NT2/D1 (cell line): ENCODE measurements at places on chromosomes 3 and 15.

DNA sequence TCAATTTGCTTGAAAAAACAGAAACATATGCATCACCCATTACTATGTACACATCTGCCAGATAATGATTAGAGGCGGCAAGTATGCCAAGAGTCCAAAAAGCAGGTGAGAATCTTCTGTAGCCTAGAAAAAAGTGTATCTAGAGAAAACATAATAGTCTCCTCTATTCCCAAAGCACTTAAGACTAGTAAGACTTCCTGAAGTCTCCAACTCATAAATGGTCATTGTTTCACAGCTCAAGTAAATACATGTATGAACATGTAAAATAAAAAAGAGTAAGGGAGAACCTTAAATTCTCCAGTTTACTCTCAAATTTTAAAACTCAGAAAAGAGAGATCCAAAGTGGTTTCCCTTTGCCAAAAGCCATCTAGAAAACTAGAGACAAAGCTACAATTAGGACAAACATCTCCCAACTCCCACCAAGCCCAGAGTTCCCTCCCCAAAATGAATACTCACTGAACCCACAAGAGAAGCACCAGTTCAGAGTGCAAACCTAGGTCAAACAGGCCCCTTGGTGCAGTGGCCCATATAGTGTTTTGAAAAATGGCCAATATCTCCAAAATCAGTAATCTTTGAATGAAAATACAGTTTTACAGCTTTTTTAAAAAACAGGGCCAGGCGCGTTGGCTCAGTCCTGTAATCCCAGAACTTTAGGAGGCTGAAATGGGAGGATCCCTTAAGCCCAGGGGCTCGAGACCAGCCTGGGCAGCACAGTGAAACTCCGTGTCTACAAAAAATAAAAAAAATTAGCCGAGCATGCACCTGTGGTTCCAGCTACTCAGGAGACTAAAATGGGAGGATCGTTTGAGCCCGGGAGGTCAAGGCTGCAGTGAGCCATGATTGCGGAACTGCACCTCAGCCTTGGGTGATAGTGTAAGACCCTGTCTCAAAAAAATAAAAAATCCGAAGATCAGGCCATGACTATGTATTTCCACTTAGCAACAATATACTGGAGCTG lies 11.0 kb upstream of the MAP4 start:
- no peak for DNase-seq

DNA sequence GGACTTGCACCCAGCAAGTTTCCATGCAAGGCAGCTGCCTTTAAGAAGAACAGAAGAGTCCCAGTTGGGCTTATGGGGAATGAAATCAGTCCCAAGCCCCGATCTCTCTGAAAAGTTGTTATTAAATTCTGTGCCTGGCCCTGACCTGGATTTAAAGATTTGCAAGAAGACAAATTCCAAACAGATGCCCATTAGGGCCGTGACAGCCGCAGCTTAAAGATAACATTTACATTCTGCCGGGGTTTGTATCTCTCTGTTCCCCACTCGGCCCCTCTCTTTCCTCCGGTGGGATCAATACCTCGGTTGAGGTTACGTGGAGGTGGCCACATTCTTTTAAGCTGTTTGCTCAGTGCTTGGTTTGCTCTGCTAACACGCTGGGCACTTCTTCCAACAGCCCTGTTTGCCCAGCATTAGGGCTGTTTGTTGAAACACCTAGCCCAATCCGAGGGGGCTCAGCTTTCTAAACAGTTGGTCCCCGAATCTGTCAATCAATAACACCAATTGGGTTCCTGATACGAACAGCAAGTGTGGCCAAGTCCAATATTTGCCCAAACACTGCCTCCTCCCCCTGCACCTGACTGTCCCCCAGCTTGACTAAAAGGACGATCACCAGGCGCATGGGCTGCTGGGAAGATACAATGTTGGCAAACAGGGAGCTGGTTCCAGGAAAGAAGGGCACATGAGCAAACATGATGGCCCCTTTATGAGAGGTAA lies 108.6 kb downstream of the RPLP1 start:
- no peak for DNase-seq

DNA sequence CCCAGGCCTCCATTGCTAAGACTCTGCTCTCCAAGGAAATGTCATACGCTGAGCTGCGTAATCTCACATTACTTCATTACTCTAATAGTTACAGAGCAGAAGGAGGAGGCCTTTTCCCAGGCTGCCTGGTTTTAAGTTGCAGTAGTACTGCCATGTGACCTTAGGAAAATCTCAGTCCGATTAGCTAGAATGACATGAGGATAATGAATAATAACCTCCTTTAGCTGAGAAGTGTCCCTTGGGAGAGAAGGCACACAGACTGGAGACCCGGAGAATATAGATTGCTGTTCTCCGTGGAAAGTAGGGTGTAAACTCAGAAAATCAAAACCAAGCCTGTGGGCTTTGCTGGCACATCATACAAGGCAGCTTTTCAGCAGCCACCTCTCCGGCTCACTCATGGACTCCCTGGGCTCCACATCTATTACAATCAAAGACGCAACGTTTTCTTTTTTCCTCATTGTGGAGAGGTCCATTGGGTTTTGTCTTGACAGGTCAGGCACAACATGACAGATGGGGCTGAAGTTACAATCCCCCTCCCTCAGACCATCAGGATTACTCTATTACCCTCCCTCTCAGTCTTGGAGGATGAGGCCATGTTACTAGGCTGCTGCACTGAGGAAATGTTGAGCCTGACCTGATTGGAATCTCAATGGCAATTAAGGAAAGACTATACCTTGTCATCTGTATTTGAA lies 134.8 kb upstream of the MB21D2 start:
- DNase-seq = no peak

- DNase-seq = no peak
These were observed 219.3 kb upstream of the TMCO5A start for GRCh38 chr15:37715101-37715500.

- no peak for DNase-seq
These were observed 299.5 kb upstream of the RASGRP1 start for GRCh38 chr15:38864122-38864521.

GRCh38 chr3:134296616-134297015 lies 46.0 kb upstream of the RYK start:
- DNase-seq = no peak

GRCh38 chr3:197343656-197344408 lies 45.4 kb upstream of the DLG1 start:
- DNase-seq = no peak

- DNase-seq = no peak
These were observed 1.8 kb downstream of the DIPK2A start for GRCh38 chr3:143973259-143974021.

- DNase-seq = no peak
These were observed 29.0 kb downstream of the CCR3 start for GRCh38 chr3:46271209-46271745.

DNA sequence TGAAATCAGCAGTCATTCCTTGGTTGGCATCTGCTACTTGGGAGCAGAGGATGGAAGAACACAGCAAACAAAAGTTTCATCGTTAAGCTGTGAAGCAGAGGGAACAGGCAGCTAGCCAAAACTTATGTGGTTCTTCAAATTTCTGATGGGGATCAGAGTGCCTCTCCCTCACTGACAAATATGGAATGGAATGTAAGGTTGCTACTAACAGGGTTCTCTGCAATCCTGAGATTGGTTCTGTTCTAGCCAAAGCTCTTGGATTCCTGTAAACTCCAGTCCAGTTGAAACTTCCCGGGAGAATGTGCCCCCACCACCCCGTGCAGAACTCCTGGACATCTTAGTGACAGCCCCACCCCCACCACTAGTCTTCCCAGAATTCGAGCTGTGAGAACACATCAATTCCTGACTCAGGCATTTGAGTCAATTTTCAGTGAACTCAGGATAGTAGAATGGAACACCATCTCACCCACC lies 55.9 kb upstream of the PHLDB2 start:
- no peak for DNase-seq

- DNase-seq = no peak
These were observed 720 bp upstream of the TNIK start for GRCh38 chr3:171460725-171461524.

DNA sequence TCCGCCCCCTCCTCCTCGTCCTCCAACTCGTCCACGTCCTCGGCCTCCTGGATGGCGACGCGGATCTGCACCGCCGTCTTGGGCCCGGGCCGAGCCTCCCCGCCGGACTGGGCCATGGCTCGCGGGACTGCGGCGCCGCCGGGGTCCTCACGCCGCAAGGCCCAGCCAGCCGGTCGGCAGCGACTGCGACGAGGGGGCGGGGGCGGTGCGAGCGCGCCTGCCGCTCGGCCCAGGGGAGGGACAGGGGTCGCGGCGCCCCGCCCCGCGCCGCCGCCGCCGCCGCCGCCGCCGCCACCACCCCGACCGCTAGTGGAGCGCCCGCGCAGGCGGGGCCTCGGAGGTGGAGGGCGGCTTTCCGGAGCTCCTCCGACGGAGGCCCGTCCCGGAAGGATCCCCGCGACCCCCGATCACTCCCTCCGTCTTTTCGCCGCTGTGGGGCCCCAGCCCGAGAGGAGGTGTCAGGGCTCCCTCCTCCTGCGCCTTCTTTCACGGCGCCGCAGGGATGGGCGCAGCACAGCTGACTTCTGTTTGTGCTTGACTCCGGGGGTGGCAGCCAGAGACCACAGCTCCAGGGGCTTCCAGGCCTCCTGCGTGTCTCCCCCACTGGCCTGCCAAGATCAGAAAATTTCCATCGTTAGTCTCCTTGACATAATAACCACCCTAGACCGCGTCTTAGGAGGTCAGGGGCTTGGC lies at the start of gene LARP6:
Gene LARP6 (minus strand): TSS at position 185 of the 693 bp plus-strand sequence. CDS start 69 bp downstream, at position 116.
- DNase-seq = peak; percentile 23

DNA sequence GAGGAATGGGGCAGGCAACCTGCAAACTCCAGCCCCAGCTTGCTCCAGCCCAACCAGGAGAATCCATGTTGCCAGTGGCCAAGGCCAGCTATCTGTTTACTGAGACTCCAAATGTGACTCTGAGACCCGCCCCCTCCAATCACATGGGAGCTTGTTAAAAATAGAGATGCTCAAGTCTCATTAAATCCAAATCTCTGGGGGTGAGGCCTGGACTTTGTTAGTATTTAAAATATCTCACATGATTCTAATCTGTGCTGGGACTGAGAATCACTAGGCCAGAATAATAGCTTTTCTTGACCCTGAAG lies 224.2 kb upstream of the TBL1XR1 start:
- no peak for DNase-seq

GRCh38 chr3:180142041-180142440 lies 105.3 kb upstream of the PEX5L start:
- DNase-seq = no peak

DNA sequence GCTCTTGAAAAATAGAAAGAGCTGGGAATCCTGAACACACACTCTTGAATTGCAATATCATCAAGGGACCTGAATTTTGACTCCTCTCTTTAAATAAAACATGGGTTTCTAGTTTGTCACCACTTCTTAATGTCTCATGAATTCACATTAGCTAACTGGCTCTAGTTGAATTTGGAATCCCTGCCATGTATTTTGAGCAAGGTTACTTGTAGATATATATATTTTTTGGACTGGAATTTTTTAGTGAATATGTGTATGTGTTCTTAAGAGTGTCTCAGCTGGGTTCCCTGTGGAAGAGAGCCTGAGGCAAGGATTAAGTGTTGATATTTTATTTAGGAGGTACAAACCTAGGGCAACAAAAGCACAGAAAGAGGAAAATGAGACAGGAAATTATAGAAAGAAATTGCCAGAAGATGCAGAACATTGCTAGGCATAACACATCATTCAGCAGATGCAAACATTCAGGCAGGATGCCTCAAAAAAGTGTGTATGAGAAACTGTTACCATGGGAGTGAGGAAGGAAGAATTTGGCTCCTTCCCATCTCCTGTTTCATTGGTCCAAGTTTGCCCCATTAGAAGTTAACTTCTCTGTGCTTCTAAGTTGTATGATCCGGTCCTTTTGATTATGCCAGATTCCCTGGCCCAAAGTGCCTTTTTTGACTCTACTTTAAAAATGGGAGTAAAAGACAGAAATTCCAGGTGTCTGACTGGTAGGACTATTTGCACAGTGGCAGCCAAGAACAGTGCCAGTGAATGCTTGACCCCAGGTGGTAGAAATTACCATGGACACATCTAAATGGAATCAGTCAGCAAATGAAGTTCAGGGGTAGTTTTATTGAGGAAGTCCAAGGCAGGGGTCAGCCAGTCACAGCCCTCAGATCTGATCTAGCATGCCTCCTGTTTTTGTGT lies 253.7 kb upstream of the TGFBR2 start:
- DNase-seq = no peak

GRCh38 chr3:72722930-72723726 lies 125.1 kb downstream of the SHQ1 start:
- no peak for DNase-seq

DNA sequence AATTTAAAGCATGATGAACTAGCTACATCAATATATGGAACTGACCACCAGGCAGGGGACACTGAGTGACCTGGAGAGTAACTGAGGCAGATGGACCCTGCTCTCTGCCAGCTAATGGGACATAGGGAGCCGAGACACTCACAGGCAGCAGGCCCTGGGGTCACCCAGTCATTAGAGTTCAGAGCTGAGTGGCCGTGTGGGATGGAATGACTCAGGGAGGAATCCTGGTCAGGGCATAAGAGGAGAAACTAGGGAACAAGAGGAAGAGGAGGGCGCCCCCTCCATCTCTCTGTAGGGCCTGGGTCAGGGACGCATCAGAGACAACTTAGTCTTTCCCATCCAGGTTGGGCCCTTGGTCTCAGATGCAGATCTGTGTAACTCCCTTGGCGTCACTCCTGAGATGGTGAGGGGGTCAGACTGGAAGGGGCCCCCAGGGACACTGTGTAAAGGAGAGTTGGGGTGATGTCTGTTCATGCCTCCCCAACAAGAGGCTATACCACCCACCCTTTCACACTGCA lies 39.8 kb downstream of the CCDC12 start:
- DNase-seq = no peak

GRCh38 chr15:63504247-63504978 lies at the start of gene USP3:
Gene USP3, plus strand, starts transcription at chr15:63504593. Its CDS starts 147 bp downstream, at chr15:63504740.
- DNase-seq = peak; percentile 95

DNA sequence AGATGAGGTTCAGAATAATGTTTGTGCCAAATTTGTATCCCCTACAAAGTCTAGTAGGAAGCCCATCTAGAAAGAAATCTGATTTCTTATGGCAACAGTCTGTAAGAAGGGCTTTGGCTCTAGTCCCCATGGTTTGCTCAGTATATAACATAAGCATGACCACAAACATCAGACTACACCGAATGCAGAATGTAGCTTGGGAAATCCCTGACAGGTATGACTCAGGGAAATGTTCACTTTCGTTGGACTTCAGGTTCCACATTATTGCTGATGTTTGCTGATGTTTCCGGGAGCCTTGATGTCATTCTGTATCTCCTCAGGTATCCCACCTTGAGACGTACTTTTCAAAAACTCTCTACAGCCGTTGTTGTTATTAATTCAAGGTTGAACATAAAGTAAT lies 304.4 kb upstream of the TGFBR2 start:
- no peak for DNase-seq

DNA sequence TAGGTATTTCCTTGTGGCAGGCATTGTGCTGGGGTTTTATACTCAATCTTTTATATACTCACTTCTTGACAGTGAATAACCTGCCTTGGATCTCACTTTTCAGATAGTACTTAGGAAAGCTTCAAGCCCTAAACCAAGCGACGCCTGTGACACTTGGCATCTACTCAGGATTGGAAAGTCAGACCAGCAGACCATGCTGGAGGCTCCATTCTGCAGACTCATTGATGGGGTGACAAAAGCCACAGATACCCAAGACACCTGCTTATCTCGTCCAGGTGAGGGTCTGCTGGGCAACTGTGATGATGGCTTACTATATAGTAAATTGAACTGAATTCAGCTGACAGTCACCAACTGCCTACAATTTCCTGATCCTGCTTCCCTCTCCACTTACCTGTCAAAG lies 79.4 kb upstream of the MRPS22 start:
- no peak for DNase-seq
